ENCODE measurements at places on chromosomes 13 and 19. TPM values are rescaled to one million over a fixed set of nuclear protein-coding genes. Genes with fewer than 3 reads are reported as not detected.

PLVAP gene
- 34.4 TPM for polyA plus RNA-seq

LYL1 gene
- polyA plus RNA-seq: 3.2 TPM

MCF2L gene
- polyA plus RNA-seq: 20.1 TPM

ZNF492 gene
- not detected for polyA plus RNA-seq

DNA sequence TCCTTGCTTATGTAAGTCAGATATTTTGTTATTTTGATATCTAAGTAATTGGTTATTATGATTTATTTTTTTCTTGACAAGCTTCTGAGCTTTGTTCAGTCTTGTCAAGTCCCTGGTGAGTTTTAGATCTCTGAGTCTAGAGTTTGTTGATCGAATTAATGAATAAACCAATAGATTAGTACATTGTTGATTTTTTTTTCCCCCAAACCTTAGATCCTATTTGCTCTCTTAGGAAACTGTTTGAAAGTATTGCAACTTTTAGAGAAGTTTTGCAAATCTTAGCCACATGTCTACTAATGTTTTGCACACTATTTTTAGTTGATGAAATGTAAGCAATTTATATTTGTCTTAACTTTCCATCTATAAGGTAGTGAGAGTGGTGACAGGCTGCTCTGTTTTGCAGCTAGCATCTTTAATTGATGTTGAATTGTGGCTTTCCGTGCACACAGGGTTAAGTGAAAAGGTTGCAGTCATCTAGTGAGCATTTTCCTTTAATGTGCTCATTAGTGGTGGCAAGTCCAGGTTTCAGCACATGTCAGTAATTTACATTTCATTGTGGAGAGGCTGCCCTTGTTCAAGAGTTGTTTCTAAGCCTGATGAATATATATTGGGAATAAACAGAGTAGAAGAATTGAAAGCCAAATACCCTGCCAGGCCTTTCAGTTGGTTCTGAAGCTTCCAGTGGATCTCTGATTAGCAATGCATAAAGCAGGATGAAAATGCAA is 86.3 kb downstream of the PCCA start:
- H3K36me3 ChIP-seq: no peaks in the 10 kb centered on the region
- H3K27ac ChIP-seq: no peak overlapping the region
- no peak overlapping the region for H3K4me3 ChIP-seq
- no peaks in the 10 kb centered on the region for H3K27me3 ChIP-seq
- H3K4me1 ChIP-seq: no peaks in the 10 kb centered on the region

DNA sequence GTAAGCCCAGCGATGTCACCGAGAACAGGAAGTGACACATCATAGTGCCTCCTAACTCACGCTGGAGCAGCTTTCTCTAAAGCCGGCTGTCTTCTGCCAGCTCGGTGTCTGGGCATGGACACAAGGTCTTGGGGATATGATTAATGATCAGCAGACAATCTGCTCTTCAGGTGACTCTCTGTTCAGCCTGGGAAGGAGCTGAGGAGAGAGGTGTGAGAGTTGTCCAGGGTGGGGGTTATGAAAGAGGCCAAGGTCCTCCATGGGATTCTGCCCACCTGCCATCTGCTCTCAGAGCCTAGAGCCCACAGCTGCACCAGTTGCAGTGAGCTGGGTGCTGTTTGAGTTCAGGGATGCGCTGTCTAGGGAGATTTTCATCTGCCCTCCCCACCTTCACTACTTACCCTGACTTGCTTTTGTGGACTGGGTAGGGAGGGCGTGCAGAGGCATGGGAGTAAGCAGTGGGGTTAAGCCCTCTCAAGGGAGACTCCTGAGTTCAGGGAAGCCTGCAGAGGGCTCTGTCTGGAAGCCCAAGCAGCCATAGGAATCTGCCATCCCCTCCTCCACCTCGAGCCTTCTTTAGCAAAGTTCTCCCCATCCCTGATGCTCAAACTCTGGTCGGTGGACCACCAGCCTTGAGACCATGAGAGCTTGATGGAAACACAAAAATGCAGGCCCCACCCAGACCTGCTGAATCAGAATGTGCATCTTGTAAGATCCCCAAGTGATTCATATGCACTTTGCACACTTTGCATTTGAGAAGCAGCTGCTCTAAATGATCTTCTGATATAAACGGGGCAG is 539.7 kb downstream of the RFC3 start:
- H3K36me3 ChIP-seq: no peaks in the 10 kb centered on the region
- no peak overlapping the region for H3K27ac ChIP-seq
- DNase-seq: no peak
- H3K4me1 ChIP-seq: no peaks in the 10 kb centered on the region

- no peaks in the 10 kb centered on the region for H3K36me3 ChIP-seq
- no peak overlapping the region for H3K27ac ChIP-seq
- no peak overlapping the region for H3K4me3 ChIP-seq
- H3K4me1 ChIP-seq: no peaks in the 10 kb centered on the region
- DNase-seq: no peak
Measured at GRCh38 chr13:64992314-64992713, 2237.8 kb downstream of the PCDH9 start.

DNA sequence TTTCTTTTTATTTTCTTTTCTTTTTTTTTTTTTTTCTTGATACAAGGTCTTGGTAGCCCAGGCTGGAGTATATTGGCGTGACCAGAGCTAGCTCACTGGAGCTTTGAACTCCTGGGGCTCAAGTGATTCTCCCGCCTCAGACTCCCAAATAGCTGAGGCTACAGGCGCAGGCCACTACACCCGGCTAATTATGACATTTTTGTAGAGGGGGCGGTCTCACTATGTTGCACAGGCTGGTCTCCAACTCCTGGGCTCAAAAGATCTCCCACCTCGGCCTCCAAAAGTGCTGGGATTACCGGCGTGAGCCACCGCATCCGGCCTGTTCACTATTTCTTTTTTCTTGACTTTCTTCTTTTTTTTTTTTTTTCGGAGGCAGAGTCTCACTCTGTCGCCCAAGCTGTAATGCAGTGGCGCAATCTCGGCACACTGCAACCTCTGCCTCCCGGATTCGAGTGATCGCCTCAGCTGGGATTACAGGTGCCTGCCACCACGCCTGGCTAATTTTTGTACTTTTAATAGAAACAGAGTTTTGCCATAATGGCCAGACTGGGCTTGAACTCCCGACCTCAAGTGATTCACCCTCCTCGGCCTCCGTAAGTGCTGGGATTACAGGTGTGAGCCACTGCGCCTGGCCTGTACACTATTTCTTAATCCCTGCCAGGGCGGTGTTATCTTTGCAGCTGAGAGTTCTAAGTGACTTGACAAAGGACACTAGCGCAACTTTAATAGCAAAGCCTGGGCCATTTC is 37.1 kb upstream of the LSM14A start:
- no peaks in the 10 kb centered on the region for H3K36me3 ChIP-seq
- no peaks in the 10 kb centered on the region for H3K27me3 ChIP-seq
- H3K4me3 ChIP-seq: peak overlapping the region; percentile 79
- H3K27ac ChIP-seq: peak overlapping the region; percentile 97
- H3K4me1 ChIP-seq: no peaks in the 10 kb centered on the region

DNA sequence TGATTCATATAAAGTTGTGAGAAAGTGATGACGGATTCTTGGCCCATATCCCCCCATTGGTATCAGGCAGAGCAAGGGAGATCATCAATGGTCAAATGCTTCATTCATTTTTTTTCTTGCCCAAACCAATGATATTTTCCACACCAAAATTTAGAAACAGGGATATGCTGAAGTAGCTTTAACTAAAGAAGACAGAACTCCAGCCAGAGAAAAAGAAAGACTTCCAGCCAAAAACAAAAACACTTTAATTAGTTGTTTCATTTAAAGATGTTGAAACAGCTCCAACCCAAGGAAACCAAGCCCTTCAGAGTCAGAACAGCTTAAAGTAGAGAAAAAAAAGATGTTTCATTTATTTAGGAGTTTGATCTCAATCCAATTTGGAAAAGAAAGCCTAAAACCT is 358.9 kb upstream of the NBEA start:
- H3K27me3 ChIP-seq: no peaks in the 10 kb centered on the region
- no peak for DNase-seq
- no peaks in the 10 kb centered on the region for H3K4me1 ChIP-seq
- H3K27ac ChIP-seq: no peak overlapping the region
- H3K4me3 ChIP-seq: no peak overlapping the region

DNA sequence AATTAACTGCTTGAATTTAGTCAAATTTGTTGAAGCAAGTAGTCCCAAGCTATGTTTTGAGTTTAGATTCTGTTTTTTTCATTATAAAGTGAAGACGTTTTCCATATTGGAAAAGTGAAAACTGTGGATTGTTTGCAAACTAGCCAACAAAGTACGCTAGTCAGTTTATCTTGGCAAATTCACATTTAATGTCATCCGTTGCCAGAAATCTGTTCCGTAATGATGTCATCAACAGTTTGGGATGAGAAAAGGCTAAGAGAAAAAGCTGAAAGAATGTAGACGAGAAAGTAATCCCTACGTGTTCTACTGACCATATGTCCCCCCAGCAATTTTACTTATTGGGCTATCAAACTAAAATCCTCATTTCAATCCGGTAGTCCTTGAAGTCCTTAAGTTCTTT is 419.6 kb downstream of the GPC6 start:
- H3K36me3 ChIP-seq: no peaks in the 10 kb centered on the region
- H3K4me1 ChIP-seq: no peaks in the 10 kb centered on the region
- no peak for DNase-seq

DNA sequence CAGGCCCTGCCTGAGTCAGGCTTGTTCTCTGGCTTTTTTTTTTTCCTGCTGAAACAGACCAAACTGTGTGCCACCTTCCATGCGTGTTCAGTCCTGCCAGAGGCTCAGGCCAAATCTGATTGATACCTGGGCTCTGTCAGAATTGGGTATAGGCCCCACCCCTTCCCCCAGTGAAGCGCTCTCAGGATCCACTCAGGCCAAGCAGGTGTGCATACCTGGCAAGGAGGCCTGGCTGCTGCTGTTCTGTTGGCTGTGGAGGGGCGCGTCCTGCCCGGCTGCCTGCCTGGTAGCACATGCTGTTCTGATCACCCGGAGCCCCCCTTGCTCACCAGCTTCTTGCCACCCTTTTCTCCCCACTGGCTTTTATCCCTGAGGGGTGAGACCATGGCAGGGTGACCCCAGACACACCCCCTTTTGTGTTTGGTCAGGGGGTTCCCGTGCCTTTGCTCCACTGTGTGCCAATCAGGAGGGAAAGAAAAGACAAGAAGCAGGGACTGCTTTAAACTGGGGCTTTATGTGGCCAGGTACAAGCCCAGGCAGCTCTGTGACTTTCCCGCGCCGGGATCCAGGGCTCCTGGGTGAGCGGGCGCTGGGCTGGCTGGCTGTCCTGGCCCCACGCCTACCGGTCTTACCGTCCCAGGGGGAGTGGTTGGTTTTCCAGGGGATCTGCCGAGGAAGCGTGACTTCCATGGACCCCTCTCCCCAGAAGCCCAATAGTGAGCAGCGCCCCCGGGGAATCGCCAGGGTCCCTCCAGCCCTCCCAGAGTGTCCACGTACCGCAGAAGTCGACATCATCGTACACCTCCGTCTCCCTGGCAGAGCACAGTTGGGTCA is 12.7 kb downstream of the PRAM1 start:
- no peak overlapping the region for H3K4me3 ChIP-seq
- H3K4me1 ChIP-seq: no peaks in the 10 kb centered on the region
- no peak overlapping the region for H3K27ac ChIP-seq

GRCh38 chr13:51666374-51666773 is 82.1 kb downstream of the WDFY2 start:
- no peak for DNase-seq
- no peak overlapping the region for H3K27ac ChIP-seq
- H3K4me3 ChIP-seq: no peak overlapping the region
- no peaks in the 10 kb centered on the region for H3K4me1 ChIP-seq
- H3K27me3 ChIP-seq: no peaks in the 10 kb centered on the region
